Glomerular endothelial cell (primary cell): ENCODE measurements at places on chromosomes 2 and 18. TPM values are rescaled to one million over a fixed set of nuclear protein-coding genes. Genes with fewer than 3 reads are reported as not detected.

GNLY gene
- not detected in 2 replicates for total RNA-seq

GALNT3 gene
- total RNA-seq, result 3.2 and 4.0 TPM in 2 replicates

HADHA gene
- total RNA-seq, result 144 and 152 TPM in 2 replicates

SPP2 gene
- not detected in 2 replicates for total RNA-seq

RGPD6 gene
- total RNA-seq, result 4.2 and 17.6 TPM in 2 replicates
